Activated CD4-positive, alpha-beta T cell treated with anti-CD3 and anti-CD28 coated beads for 4 hours (primary cell): ENCODE measurements at places on chromosomes 5 and 9.

- no peak for DNase-seq
These were observed 9.0 kb downstream of the EGFLAM start for GRCh38 chr5:38267372-38267771.

DNA sequence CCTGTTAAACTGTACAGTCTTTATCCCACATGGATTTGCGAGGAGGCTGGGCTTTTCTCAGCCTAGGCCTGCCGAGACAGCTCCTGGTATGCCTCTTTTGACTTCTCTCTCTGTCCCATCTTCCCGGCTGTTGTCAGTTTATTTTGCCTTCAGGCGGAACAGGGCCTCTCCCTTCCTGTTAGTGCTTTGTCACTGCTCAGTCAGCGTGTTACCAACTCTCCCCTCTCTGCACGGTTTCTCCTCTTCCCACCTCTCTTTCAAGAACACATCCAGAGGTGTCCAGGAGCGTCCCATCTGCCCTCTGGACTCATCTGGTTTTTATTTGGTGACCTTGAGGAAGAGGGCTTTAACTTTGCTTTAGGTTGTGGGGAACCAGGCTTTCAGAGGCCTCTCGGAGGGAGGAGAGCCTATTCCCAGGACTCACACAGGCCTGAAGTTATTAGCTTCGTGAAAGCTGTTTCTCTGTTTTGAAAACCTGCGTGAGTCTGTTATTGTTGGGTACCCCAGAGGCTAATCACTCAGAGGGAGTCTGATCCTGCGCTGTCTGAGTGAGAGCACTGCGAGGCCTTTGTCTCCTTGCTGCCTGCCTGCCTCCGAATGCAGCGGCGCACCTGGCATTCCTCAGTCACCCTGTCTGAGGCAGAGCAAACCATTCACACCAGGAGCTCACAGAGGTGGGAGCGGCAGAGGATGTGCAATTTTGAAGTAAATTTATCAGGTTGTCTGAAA lies 234.4 kb upstream of the MPDZ start:
- DNase-seq = no peak

DNA sequence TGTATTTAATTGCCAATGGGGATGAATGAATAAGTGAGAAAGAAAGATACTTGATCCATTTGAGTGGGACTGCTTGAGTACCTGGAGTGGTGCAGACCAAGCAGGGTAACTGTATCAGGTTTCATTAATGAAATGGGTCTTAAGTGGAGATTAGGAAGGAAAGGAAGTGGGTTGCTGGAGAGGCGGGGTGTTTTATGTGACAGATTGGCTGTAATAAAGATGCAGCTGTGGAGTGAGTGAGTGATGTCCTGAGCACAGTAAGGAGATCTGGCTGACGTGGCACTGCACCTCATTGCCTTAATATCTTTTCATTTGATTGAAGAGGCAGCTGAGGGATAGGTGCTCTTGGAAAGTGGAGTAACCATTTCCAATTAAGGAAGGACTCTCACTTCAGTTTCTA lies 161.0 kb upstream of the CCDC152 start:
- no peak for DNase-seq

GRCh38 chr5:133801955-133802751 lies 166.3 kb downstream of the C5orf15 start:
- DNase-seq = no peak

DNA sequence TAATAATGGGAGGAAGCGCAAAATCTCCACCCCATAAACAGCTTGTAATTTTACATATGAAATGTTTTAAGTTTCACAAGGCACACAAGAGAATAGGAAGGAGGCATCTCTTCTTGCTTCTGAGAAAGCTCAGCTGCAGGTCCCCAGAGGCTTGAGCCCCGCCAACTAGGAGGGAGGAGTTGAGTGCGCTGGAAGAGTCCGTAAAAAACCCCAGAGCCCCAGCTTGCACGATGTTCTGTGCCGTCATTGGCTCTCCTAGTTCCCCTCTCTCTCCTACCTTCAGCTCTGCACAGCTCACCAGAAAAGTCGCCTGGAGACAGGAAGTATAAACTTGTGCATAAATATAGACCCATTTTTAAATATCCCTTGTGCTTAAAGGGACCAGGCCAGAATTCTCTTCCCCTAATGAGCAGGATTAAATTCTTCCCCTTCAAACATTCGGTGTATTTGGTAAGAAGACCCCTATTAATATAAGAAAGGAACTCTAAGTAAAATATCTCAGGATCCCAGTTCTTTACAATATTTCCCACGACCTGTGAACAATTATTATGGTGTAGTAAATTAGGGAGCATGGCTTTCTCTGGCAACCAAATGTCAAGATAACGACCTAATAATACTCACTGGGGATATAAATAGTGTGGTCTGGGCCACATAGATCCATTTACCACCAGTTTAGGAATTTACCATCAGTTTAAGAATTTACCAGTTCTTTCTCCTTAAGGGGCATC lies 13.7 kb downstream of the GLRX start:
- DNase-seq = peak; percentile 63

DNA sequence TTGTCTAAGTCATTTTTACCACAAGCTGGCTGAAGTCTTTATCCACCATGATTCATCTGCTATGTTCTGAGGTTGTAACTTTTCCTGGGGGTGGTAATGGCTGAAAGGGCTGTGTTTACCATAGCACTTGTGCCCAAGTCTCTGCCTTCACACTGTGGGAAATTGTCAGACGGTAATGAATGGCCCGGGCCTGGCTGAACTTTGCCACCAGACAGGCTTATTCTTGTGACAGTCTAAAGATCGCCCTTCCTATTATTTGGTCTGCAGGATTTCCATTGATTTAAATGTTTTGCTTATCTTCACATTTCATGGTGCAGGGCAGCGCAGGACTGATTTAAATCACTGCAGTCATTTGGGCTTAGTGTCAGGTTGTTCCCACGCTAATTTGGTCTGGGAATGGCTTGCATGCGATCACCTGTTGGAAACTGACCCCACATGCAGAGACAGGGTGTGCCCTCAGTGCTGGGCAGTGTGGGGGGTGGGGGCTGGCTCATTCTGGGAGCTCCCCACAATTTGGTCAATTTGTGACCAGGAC lies 109.3 kb upstream of the ICE1 start:
- DNase-seq = no peak

DNA sequence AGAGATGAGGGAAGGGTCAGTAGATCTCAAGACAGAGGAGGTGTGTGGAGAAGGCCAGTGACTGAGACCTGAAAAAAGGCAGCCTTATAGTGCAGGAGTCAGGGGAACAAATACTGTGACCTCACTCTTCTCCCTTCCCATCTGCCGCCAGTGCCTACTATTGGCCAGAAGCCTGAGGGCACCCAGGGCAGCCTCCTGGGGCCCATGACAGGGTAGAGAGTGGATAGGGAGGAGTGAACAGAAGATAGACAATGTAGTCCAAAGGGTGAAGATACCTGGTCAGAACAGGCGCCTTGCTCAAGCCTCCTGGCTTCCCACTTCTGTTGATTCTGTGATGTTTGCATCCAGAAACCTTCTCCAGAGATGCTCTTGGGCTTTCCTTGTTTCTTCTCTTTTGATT lies 196.7 kb downstream of the PBX3 start:
- no peak for DNase-seq

GRCh38 chr5:86918246-86918645 lies 300.5 kb downstream of the COX7C start:
- no peak for DNase-seq

GRCh38 chr9:31612336-31613030 lies 772.0 kb upstream of the ACO1 start:
- no peak for DNase-seq

- no peak for DNase-seq
These were observed 352.7 kb downstream of the SPOCK1 start for GRCh38 chr5:137146402-137146890.

DNA sequence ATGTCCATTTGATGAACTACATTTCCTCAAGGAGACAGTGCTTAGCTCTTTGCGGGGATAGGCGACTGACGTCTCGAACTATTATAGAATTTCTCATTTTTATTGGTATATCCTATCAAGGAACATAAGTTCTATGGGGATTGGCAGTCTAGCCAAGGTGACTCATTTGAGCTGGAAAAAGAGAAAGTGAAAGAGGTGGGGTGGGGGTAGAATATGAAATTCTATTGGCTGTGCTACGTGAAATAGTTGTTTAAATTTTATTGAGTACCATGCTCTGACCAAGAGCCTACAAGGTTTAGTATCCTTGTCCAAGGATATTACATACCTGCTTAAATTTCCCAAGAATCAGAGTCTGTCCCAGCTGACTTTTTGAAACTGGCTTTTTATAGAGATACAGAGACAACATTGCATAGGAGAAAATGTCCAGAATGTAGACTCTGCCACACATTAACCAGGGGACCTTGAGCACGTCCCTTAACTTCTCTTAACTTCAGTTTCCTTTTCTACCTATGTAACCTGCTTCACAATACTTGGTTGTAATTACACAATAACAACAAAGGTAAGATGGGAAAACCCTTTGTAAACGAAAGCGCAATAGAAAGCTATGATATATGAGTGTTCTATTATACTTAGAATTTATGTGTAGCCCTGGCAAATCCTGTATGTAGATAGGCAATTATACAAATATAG lies 226.4 kb upstream of the WWC1 start:
- no peak for DNase-seq

GRCh38 chr9:7542693-7543092 lies 256.9 kb downstream of the DMAC1 start:
- DNase-seq = no peak

GRCh38 chr5:128197896-128198522 lies 114.4 kb downstream of the SLC12A2 start:
- no peak for DNase-seq

DNA sequence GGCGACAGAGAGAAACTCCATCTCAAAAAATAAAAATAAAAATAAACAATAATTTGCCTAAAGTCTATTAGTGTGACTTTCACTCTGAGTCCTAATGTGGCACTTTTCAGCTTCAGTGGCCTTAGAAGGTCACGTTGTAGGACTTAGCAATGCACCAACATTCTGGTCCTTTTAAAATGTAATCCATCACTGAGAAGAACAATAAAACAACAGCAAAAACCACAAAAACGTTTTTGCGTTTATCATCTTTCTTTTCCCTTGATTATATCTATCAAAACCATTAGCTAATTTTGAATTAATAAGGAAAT lies 190.1 kb upstream of the ZNF608 start:
- no peak for DNase-seq

DNA sequence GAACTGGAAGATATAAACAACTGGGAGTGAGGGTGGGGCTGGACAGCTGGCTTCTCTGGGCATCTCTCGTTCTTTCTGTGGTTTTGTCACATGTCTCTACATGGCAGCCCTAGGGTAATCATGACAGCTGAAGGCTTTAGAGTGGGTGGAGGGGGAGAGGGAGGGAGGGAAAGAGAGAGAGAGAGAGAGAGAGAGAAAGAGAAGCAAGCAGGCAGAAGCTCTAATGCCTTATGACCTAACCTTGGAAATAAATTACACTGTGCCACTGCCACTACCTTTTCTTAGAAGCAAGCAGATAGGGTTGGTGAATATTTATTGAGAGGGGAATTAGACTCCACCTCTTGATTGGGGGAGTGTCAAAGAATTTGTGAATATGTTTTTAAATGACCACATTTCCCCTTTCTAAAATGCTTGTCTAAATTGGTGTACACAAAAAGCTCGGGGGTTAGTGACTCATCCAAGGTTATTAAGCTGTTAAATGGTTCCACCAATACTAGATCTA lies 2.6 kb upstream of the DAPK1 start:
- DNase-seq = no peak

DNA sequence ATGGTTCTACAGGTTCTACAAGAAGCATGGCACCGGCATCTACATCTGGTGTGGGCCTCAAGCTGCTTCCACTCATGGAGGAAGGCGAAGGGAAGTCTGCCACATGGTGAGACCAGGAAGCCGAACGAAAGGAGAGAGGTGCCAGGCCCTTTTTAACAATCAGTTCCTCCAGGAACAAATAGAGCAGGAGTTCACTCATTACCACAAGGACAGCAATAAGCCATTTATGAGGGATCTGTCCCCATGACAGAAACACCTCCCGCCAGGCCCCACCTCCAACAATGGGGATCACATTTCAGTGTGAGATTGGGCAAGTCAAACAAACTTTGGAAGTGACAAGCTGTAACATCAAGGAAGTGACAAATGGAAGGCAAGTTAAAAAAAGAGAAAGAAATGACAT lies 95.5 kb upstream of the PTPN3 start:
- no peak for DNase-seq

DNA sequence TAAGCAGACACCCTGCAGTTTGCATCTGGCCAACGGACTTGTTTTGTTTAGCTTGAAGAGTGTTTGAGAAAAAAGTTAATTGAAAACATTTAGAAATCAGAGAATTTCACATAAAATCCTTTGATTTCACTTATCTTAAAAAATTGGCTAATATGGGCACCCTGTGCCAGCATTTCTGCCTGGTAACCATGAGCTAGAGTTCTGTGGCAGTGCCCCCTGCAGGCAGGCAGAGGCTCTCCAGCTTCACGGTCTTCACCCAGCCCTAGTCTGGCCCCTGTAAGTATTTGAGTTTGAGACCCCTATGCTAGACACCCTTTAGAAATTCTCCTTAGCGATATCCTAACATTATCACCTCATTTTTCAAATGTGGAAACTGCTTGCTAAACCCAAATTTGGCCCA lies 18.8 kb upstream of the FANCC start:
- DNase-seq = peak; percentile 12

DNA sequence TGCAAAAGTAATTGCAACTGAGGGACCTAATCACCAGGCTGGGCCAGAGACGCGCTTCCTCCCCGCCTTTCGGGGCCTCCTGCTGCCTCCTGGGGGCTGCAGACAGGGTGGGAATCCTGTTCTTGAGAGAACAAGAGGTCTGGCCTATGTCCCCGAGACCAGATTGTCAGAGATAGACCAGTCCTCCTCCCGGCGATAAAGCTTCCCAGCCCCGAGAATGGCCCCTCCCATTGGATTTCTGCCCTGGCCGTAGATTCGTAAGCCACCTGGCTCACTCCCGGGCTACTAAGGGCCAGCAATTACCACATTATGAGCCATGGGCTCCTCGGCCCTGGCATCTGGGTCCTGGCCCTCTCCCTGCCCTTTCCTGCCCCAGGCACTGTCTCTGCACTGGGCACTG lies 70.4 kb downstream of the HRH2 start:
- DNase-seq = no peak

GRCh38 chr9:93261281-93261680 lies 77.3 kb downstream of the WNK2 start:
- no peak for DNase-seq

DNA sequence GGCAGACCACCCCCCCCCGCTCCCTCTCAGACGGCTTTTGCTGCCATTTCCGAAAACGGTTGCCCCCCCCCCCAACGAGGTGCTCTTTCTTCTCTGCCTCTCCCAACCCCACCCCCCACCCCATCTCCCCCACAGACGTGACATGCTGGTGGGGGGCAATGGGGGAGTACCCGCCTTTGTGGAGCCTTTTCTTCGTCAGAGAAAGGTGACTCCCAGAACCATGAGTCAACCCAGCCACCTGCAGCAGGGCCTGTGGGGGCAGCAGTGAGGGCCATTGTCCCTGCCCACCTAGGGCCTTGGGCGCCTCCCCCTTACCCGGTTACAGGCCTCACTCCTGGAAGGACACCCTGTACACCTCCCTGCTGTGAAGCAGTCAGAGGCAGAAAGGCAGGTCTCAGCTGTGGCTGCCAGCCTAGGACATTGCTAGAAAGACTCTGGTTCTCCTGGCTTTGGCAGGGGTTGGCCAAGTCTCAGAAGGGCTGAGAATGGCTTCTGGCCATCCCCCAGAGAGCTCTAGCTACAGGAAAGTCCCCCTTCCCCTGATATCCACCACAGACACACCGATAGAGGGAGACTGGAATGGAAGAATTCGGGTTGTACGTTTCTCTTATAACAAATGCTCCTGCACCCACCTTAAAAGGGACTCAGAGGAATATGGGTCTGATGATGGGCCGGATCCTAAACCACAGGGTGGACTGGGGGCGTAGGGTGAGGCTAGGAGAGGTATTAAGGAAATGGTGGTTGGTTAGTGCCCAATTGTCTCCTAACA lies 2.2 kb downstream of the DNAJB5 start:
- DNase-seq = peak; percentile 29
